Airway epithelial cell (primary cell): ENCODE measurements at places on chromosomes 4 and X. TPM values are rescaled to one million over a fixed set of nuclear protein-coding genes. Genes with fewer than 3 reads are reported as not detected.

AMOT gene
- under 0.01 and 0.07 TPM in 2 replicates for total RNA-seq

FSTL5 gene
- under 0.01 TPM in 1 of 2 replicates, not detected in the other for total RNA-seq

CYLC1 gene
- total RNA-seq: not detected in 2 replicates

PDGFC gene
- 19.8 and 20.6 TPM in 2 replicates for total RNA-seq

SPANXA1 gene
- not detected in 2 replicates for total RNA-seq

PITX2 gene
- not detected in 2 replicates for total RNA-seq

SLC25A43 gene
- 11.3 and 18.2 TPM in 2 replicates for total RNA-seq

ATP2B3 gene
- not detected in 2 replicates for total RNA-seq

THOC2 gene
- 34.1 and 35.3 TPM in 2 replicates for total RNA-seq
